ENCODE measurements at places on chromosomes 7 and 10.

DNA sequence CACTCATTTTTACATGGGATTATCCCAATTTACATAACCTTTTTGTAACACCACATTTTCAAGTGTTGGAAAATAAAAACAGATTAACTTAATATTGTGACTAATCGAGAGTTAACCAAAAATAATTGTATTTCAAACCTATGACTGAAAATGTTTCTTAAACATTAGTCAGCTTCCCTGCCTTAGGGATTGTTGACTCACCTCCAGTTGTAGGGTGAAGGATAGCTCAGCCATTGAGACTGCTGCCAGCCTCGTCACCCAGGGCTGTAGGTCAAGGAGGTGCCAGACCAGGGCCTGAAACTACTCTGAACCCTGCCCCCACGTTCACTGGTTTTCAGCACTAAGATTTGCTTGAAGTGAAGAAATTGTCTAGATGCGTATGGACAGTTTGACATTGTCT is 351.2 kb downstream of the GFRA1 start:
- DNase-seq: no peak

DNA sequence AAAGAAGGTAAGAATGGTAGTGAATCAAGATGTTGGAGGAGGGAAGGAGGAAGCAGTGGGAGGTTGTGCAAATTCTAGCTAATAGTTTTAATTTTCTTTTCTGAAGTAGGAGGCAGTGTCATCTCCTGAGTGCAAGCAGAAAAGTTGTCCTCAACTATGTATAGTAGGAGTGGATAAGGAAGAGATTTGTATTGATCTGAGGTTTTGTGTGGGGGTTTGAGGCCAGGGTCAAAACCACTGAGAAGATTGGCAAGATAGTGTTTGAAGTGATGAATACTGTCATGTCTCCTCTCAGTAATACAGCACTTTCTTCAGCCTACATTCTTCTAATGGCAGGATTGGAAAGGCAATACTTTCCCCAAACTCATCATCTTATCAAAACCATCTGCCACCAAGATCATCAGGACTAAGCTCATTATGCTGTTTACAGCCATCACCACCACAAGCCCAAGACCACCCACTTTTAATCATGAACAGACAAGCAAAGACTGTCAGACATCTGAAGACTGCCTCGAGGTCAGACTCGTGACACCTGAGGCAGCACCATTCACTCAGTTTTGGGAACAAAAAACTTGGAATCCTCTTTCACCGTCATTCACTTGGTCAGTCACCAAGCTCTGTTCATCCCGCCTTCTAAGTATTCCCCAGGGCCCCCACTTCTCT is 1.5 kb upstream of the MIOS start:
- DNase-seq: no peak

DNA sequence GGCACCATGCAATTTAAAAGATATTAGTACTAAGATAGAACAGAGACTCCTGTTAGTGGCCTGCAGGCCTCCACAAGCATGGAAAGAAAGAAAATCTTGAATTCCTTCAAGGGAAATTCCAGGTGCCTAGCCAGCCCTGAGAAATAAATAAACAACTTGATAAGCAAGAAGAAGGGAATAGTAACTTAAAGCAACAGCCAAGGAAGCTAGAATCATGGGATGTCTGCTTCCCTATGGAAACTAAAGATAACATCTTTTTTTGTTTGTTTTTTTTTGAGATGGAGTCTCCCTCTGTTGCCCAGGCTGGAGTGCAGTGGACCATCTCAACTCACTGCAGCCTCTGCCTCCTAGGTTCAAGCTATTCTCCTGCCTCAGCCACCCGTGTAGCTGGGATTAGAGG is 128.6 kb downstream of the SKIDA1 start:
- DNase-seq: no peak

- no peak for DNase-seq
Measured at GRCh38 chr10:37700886-37701780, 156.3 kb downstream of the ZNF248 start.

DNA sequence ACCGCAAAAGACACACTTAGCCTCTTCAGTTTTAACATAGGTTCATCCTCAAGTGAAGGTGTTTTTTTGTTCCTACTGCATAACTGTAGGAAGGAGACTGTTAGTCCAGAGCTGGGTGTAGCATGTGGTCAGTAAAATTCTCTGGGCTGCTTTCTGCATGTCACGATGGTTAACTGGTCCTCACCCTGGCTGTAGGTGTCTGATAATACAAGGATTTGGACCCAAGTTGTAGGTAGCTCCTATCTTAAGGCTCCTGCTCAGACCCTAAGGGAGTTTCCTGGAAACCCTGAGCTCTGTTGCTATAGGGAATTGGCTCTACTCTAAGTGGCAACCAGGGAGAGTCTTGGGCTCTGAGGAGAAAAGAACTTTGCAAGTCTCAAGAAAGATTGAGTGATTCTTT is 112.9 kb downstream of the SAMD9 start:
- no peak for DNase-seq

DNA sequence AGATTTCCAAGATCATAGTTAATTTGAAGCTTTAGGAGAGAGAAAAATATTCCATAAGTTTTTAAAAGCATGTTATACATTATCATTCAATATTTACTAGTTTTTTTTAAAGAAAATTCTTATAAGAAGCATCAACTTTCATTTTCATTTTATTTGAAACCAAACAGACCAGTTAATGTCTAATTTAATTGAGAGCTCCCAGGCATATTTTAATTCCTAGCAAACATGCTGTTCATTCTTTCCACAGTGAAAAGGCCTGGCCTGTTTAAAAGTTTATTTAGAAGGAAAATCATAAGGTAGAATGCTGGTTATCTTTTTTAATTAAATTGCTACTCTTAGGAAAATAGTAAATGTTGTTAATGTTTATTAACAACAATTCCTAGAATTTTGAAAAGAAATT is 324.4 kb downstream of the PCLO start:
- DNase-seq: no peak

GRCh38 chr7:77327932-77328628 is 88.1 kb downstream of the GSAP start:
- no peak for DNase-seq

- DNase-seq: no peak
Measured at GRCh38 chr10:49168831-49169500, 19.2 kb downstream of the TMEM273 start.

DNA sequence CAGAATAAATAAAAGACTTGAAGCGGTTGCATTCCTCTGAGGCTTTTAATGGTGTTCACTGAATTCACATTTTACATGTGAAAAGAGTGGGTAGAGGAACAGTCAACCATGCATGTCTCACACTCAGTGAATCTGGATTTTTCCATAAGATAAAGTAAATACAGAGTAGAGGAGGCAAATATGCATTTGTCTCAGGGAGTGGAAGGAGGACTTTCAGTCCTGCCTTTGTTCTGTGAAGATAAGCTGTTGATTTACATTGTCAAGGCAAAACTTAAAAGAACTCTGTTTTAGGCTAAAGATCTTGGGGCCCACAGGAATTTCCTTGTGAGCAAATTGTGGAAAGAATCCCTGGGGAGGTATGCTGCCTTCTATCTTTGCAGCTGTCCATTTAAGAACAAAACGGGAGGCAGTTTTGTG is 825.3 kb upstream of the MBL2 start:
- DNase-seq: no peak

DNA sequence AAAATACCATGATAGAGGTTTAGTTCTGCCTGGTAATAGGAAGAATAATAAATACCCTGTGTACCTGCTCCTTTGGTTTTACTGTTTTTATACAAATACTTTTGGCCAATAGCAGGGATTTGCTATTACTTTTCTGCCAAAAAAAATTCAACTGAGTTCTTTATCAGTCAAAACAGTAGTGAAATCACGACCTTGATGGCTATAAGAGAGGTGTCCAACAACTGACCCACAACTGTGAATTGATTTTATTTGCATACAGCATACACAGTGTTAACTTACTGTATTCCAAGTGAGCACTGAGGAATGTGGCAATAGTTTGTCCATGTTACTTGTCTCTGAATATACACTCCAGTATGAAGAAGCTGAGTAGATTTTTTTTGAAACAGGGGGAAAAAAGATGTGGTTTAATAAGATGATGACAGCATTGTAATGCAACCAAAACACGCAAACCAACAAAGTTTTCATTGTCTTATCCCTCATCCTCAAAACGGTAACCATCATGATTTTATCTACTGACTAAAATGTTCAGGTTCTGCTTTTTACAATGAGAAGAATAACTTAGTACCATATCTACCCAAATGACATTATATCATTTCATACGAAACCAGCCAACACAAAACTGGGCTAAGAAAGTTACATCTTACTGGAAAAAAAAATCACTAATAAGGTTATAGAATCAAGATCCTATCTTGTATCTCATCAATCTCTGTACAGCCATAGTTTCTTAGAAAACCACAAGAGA is 63.3 kb downstream of the GSAP start:
- DNase-seq: no peak

GRCh38 chr10:17381502-17382142 is 72.8 kb downstream of the ST8SIA6 start:
- DNase-seq: no peak

- DNase-seq: peak; percentile 49
Measured at GRCh38 chr10:114550756-114551635, 107.1 kb downstream of the ABLIM1 start.

DNA sequence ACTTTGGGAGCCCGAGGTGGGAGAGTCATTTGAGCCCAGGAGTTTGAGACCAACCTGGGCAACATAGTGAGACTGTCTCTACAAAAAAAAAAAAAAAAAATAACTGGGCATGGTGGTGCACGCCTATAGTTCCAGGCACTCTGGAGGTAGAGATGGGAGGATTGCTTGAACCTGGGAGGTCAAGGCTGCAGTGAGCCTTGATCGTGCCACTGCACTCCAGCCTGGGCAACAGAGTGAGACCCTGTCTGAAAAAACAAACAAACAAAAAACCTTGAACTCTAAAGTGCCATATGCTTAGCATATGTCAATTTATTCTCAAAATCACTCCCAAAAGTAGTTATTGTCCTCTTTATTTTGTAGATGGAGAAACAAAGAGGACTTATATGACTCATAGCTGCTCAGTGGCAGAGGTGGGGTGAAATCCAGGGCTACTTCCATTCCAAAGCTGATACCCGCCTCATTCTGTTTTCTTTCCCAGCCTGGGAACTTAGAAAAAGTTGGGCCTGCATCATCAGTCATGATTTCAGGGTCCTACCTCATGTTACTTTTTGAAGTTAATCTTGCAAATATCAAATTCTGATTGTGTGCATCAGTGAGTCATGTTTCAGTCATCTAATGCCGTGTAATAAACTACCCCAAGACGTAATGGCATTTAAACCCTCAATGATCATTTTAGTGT is 13.3 kb downstream of the DHTKD1 start:
- no peak for DNase-seq

- DNase-seq: no peak
Measured at GRCh38 chr7:148620749-148621359, 30.3 kb downstream of the C7orf33 start.

DNA sequence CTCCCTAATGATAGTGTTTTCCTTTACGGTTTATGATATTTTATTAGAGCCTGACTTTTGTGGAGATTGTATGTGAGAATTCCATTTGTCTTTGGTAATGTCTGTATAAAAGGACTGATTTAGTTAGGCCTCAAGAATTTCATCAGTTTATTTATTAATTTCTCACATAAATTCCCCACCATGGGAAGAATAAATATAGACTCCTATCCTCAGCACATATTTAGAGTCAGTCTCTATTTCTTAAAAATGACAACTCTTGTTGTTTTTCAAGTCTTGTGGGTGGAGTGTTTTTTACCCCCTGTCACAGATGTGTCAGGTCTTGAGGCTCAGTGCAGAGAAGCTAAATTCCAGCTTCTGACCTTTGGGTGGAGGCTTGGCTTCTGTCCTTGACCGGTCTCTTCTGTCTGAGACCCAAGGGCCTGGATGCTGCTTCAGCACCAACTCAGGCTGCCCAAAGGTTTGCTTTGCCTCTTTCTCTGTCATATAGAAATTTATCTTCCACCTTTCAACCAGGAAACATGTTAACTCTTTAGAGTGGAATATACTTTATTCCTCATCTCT is 117.3 kb upstream of the INHBA start:
- DNase-seq: no peak

DNA sequence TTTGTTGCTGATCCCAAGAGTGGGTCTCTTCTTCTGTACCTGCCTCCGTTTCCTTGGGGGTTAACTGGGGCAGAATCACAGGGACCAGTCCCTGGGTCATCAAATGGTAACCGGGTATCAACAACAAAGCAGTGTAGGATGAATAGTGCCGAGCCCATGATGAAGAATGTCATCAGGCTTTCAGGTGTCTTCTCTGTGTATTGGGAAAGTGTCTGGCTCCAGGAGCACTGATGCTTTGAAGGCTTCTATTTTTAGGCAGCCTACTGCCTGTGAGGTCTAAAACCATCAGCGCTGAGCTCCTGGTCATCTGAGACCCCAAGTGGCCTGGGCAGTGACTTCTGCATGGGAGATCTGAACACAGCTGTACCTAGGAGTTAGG is 48.2 kb upstream of the SHH start:
- DNase-seq: peak; percentile 52

DNA sequence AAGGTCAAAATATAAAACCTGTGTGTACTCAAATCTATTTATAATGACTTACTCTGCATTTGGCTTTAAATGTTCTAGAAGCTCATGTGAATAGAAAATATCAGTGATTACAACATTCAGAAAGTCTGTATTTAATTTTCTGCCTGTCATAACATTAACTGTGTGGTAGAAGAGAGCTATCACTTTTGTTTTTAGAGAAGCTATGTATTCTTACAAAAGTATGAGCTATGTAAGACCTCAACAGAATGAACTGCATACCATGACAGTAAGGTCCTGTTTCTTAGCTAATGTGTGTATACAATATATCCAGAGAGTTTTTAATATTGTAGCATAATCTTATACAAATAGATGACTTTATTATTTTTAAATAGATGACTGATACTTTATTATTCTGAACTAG is 61.5 kb downstream of the PTN start:
- DNase-seq: no peak

All from lower leg skin (tissue), 4 donors.